NCI-H187 (cell line): ENCODE measurements at places on chromosomes 3 and 15.
A peak's percentile ranks its signal among the peaks of the same experiment; 100 is the strongest.

DNA sequence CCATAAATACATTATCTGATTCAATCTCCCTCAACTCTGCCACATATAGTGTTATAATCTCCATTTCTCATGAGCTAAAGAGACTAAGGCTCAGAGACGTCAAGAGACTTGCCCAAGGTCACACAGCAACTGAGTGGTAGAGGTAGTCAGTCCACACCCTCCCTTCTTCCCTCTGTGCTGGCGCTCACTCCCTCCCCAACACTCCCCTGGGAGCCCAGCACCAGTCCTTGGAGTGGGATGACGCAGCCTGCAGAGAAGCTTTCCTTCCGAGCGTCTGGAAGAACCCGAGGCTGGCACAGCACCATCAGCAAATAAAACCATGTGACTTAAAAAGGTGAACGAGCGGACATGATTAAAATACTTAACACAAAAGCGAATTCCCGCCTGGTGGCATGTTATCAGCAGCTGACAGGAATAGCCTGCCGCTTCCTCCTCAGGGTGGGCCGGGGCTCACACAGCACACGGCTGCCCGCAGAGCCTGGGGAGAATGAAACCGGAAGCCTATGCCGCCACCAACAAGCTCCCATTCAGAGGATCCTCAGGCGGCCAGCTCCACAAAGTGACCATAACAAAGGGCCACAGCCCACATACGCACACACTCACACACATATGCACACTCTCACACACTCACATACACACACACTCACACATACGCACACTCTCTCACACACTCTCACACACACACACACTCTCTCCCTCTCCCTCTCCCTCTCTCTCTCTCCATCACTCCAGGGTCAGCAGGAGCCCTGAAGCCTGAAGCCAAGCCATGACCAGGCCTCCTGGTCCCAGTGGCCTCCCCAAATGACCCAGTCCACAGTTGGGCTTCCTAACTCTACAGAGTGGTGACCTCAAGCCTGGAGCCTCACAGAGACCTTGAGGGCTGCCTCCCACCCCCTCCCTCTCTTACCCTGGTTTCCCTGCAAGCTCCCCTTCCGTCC lies 120.5 kb downstream of the XXYLT1 start:
- peak; percentile 77 for DNase-seq

- no peak for DNase-seq
These were observed 1438.2 kb downstream of the ZPLD1 start for GRCh38 chr3:103873021-103873420.

- no peak for DNase-seq
These were observed 170.9 kb downstream of the TNIK start for GRCh38 chr3:171289291-171289690.

DNA sequence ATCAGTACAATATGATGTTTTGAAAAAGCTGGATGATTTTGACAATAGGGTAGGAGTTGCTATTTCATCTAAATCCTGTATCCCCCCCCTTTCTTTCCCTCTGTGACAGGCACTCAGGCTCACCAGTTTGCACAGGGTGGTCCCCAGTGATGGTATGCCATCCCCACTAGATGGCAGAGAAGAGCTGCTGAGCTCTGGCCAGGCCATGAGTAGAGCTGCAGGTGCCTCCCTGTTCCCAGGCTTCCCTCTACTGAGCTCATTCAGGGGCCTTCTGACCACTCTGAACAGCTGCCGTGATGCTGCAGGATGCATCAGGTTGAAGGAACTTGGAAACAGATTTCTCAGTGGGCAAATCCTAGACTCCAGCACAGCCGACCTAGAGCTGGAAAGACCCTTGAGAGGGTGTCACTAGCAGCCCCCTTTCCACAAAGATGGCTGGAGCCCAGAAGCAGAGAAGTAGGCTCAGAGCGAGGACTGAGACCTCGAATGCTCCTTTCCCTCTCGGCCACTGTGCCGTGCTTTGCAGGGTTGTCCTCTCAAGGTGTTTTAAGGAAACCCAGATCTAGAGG lies 45.1 kb downstream of the EFCAB12 start:
- no peak for DNase-seq

DNA sequence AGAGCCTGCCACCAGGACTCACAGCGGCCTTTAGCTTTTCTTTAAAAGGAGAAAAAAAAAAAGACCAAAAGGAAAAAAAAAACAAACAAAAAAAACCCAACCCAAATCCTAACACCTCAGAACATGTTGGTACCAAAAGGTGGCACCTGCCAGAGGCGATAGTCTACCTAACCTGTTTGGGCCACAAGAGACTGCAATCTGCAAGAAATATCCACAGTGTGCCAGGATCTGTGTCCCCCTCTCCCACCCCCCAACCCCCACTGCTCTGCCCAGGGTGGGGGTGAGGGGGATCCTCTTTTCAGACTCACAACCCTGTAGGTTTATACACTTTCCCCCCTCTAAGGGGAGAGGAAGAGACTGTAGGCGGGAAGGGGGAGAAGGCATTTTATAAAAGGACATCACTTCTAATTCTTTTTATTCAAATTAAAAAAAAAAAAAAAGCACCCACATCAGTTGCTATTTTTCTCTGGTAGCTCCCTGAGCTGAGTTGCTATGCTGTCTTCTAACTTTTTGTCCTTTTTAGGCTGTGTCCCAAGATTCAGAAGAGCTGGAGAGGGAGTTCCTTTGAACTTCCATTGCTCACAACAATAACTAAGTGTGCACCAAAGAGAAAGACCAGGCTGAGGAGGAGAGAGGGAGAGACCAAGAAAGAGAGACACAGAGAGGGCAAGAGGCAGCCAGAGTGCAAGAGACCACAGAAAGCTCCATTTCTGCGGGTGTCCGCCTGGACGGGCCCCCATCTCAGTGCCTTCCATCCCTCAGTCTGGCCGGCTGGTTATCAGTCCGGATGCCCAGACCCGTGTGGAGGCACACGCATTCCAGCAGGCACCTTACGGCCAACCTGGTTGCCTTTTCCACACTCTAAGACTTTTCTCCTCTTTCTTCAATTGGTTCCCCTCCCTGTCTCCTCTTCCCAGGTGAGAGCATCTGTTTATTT lies 48.9 kb downstream of the TLE3 start:
- no peak for DNase-seq

DNA sequence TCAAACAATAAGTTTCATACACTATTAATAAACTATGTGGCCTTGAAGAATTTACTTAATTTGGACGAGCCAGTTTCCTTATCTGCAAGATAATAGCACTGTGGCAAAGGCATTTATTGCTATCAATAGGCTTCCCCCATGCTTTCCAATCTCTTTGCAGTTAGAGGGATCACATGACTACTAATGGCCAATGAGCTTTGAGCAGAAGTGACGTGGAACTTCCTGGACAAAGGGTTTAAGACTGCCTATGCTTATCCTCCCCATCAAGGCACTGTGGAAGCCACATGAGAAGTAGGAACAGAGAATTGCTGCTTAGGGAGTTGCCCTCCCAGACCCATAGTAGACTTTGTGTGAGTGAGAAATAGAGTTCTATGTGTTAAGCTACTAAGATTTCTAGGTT lies 16.7 kb upstream of the ZMAT3 start:
- DNase-seq, result no peak

GRCh38 chr3:48504051-48504946 lies at the start of gene SHISA5:
TSS of gene SHISA5 (minus strand) at chr3:48504174. CDS start at chr3:48504094, 80 bp downstream.
- no peak for DNase-seq

- DNase-seq, result no peak
These were observed 328.5 kb upstream of the SOX2 start for GRCh38 chr3:181383201-181383600.

DNA sequence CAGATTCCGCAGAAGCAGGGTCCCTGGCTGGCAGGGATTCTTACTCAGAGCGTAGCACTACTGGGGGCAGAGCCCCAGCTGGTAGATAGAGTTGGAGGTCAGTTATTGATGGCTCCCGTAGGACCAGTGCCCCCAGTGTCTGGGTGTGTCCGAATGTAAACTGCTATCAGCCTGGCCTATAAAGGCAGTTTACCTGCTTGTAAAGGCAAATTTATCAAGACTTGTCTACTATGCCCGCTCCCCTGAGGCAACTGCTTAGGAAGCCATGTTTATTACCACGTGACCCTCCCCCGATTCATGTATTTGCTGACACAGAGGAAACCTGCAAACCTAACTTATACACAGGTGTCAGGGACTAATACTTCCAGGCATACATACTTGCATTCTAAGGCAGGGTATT lies 607 bp upstream of the PPP1R14D start:
- no peak for DNase-seq

GRCh38 chr3:191592105-191592504 lies 131.1 kb downstream of the PYDC2 start:
- no peak for DNase-seq

DNA sequence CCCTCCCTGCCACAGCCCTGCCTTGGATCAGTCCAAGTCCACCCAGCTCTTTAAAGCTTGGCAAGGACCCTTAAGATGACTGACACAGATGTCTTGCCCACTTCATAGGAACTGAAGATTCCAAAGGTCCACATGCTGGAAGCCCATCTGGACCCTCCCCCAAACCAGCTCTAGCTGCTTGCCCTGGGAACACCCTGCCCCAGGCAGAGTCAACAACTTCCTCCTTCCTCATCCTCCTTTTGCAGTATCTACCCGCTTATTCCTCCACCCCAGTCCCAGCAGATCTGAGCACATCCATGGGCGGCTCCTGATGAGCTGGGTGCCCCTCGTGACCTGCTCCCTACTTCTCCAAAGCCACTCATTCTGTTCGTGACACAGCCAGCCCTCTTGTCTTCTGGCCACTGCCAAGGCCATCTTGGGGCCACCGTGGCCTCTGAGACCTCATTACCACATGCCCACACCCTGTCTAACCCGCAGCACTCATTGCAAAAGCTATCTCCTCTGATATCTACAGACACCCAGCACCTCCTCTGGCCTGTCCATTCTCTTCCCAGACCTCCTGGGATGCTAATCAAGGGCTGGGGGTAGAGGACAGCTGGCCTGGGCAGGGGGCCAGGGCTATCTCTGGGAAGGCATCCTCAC lies 2.0 kb upstream of the PFKFB4 start:
- no peak for DNase-seq

DNA sequence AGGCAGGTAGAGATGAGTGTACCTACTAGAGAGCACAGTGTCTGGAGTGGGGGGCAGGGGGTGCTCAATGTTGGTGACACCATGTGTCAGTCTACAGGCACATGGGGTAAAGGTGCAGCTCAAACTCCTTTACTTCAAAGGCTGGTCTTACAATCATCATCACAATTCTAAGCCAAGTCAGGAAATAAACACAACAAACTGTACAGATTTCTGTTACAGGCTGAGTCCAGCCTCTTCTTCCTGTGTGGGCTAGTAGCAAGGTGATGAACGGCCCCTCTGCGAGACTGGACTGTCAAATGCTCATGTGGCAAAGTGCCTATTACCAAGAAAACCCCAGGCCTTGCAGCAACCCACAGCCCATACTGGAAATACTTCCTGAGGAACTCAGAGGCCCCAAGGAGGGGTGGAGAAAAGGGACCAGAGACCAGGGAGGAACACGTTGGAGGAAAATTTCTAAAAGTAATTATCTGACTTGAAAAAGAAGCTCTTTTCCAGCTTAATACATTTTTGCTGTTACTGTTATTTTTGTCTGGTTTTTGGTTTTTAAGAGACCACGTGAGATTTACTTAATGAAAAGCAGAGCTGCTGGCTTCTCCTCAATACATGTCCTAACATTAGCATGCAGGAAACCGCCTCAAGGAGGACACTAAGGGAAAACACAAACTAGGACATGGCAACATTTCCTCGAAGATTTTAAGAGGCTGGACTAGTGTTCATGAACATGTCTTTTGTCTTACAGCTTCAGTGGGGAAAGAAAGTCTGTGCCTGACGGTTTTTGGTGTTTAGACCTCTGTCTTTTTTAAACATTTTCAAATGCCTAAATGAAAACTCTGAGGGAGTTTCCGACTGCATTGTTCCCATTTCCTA lies 29.5 kb downstream of the TBC1D2B start:
- DNase-seq, result no peak

- no peak for DNase-seq
These were observed 647.1 kb downstream of the NTRK3 start for GRCh38 chr15:87609474-87609873.
